ENCODE measurements at places on chromosomes 12 and 14.

DNA sequence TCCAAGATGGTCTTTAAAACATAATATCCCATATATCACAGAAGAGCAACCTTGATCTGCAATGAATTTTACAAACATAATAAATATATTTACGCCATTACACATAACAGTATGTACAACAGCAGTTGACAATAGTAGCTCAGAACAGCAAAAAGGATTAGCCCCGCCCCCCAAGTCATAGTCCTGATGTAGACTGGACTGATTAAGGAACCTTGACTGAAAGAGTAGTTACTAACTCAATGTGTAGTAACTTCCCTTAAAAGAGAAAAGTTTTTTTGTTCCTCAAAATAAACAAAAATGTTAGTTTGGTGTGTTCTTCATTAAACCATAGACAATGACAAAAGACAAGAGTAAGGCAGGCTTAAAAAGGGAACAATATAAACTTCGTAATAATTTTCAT is 44.5 kb downstream of the GTF2A1 start:
- peak; percentile 80 for DNase-seq

GRCh38 chr12:132505852-132506219 is 15.9 kb downstream of the FBRSL1 start:
- no peak for DNase-seq

- DNase-seq = no peak
These were observed 279.4 kb downstream of the CACNA1C start for GRCh38 chr12:2332236-2332635.

DNA sequence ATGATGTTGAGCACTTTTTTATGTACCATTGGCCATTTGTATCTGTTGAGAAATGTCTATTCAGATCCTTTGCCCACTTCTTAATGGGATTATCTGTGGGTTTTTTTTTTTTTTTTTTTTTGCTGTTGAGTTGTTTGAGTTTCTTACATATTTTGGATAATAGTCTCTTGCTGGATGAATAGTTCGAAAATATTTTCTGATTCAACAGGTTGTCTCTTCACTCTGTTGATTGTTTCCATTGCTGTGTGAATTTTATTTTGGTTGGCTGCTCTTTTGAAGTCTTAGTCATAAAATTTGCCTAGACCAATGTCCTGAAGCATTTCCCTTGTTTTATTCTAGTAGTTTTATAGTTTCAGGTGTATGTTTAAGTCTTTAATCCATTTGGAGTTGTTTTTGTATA is 64.5 kb downstream of the CAND1 start:
- no peak for DNase-seq

- DNase-seq = no peak
These were observed 14.2 kb downstream of the GLT1D1 start for GRCh38 chr12:128867466-128867865.

DNA sequence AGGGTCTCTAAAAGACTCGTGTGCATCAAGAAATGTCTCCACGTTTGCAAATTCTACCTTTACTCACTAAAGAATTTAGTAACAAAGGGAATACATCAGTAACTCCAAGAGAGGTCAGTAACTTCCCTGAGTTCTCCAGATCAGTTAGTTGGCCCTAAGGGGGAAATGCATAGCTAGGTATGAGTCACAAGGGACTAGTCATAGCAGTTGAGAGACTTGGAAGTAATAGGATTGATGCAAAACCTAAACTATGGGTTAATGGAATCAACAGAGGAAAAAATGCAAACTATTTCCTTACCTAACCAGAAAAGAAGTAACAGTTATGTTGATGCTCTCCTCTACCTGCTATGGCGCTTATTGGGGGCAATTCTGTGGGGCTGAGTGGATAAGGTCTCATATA is 148.8 kb upstream of the GARIN6 start:
- DNase-seq = no peak

DNA sequence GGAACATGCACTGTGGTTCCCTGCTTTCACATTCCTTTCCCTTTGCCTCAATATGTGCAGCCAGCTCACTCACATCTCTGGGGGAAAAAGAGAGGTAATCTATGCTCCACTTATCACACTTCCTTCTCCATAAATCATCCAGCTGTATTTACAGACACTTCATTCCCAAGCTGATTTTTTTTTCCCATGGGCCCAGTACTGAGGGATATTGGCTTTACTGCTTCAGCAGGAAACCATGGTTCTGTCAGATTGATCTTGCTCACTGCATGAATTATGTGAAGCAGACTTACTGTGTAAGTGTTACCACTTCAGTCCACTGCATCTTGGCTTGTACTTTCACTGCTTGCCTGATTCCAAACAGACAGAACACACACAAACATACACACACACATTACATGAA is 555.6 kb downstream of the CCER1 start:
- no peak for DNase-seq

DNA sequence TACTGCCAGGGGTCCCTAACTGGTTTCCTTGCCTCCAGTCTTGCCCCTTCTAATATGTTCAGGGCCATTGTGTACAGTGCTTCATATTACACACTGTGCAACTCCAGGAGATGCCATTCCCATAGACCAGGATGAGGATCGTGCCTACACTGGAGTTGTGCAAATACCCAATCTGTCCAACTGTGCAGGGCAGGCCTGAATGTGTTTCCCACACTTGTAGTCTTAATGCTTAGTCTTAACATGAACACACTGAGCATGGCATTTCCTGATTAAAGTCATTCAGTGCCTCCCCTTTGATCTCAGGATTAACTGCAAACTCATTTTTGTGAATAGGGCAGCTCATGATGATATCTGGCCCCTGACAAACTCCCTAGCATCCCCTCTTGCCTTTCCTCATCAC is 165.5 kb downstream of the TTC8 start:
- DNase-seq = no peak

DNA sequence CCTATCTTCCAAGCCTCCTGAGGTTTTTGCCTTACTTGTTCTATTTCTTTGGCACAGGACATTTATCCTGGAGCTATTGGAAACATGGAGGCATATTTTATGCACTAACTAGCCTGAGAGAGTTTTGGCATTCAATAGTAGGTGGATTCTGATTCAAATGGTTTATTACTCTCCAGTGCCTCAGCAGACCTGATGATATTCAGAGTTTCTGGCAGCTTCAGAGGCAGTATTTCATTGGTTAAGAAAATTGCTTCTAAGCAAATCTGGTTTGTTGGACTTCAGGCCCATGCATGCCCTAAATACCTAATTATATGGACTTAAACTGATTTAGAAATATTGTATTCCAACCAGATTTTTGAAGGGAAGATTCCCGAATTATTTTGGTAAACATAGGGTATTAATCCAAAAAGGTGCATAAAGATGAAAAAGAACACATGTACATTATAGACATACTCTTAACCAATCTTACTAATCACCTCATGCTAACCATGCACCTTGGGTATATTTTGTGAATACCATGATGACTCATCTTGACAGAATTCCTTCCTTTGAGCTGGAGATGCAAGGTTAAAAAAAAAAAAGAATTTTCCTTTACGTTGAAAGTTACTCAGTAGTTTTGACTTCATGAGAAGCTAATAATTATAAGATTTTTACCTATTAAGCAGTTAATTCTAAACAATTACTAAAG is 44.3 kb upstream of the KTN1 start:
- DNase-seq = no peak

GRCh38 chr12:126404293-126404881 is 1339.2 kb downstream of the AACS start:
- no peak for DNase-seq

DNA sequence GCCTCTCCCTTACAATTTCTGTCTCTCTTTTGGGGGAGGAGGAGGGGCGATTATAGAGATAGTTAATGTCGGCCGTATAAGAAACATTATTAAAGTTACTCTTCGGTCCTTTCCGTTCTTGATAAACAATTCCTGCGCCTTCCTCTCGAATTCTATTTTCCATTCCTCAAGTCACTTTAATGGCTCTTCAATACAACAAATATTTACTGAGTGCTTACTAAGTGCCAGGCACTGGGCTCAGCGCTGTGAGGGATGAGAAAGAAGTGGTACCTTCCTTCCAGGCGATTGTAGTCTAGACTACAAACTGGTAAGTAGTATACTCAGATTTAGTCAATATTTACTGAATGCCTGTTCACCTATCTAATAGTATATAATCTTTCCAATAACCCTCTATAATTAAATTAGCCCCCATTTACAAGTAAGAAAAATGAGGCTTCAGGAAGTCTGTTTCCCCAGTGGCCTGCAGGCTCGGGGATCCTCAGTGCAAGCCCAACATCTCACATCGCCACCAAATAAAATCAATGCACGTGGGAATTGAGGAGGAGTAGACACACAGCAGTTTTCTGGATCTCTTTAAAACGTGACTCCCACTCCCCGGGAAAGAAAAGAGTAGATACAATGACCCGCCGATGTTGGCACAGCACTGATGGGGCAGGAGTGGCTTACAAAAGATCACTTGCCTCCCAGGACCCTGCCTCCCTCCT is 589 bp upstream of the ZNF219 start:
- no peak for DNase-seq

- DNase-seq = no peak
These were observed 13.2 kb downstream of the PGF start for GRCh38 chr14:74942181-74942580.

GRCh38 chr12:63919756-63920155 is 75.3 kb downstream of the SRGAP1 start:
- no peak for DNase-seq

DNA sequence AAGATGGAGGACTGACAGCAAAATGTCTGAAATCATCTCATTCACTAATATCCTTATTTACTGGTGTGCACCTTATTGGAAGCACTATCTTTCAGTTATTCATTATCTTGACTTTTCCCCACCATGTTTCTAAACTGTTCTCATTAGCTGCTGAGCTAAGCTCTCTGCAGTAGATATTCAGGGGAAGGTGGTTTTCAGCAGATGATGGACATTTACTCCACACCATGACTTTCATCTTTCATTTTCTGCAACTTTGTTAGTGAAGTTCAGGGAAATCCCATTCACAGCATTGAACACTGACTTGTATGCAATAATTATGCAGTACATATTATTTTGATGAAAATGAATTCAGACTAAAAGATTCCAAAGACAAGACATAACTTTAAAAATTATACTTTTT is 373.6 kb upstream of the FLRT2 start:
- no peak for DNase-seq

DNA sequence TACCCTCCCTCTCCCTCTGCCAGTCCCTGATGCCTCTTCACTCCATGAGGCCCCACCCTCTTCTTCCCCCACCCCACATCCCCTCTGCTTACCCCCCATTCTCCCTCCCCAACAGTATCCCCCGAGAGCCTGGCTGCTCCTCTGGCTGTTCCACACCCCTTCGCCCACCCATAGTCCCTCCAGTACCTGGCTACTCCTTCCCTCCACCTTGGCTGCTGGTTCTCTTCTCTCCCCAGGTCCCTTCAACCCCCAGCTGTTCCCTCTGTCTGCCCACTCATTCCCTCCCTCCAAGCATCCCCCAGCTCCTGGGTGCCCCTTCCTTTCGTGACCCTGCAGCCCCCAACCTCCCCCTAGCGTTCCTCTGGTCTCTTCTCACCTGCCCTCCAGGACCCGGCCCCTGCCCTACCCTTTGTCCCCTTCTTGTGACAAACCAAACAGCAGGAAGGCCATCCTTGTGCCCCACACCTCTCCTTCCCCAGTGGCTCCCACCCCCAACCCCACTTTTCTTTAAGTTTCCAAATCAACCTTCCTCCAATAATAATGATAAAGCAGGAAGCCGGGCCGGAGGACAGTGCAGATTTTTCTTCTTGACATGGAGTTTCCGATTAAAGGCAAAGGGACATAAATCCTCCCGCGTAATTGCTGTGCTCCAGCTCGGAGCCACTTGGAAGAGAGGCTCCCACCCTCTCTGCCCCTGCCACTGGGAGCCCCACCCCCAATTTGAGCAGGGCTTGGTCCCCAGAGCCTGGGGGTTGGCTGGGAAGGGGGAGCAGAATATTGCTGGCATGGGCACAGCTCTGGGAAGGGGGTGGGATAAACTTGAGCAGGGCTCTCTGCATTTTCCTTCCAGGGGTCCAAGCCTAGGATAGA is 40.0 kb downstream of the SMUG1 start:
- no peak for DNase-seq

GRCh38 chr14:94917041-94917600 is 147.2 kb upstream of the GSC start:
- DNase-seq = no peak

- DNase-seq = no peak
These were observed 9.3 kb downstream of the DHRS2 start for GRCh38 chr14:23645504-23645811.

DNA sequence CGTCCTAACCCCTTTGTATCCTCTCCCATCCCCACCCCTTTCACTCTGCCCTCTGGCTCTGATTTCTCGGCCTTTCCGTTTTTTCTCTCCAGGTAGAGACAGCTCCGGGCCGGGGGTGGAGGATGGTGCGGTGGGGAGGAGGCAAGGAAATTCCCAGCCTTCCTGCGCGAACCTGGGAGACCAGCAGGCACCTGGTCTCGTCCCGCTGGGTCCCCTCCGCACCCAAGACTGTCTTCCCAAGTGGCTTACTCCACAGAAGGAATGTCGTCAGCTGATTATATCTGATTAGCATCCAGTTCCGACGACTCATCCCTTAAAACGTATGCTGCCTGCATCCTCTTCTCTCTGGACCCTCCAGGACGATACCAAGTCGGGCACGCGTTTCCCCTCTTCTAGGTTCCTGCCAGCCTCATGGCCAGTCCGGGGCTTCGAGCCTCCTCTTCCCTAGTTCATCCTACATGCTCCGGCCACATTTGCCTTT is 42.2 kb upstream of the CAPRIN2 start:
- DNase-seq = no peak

DNA sequence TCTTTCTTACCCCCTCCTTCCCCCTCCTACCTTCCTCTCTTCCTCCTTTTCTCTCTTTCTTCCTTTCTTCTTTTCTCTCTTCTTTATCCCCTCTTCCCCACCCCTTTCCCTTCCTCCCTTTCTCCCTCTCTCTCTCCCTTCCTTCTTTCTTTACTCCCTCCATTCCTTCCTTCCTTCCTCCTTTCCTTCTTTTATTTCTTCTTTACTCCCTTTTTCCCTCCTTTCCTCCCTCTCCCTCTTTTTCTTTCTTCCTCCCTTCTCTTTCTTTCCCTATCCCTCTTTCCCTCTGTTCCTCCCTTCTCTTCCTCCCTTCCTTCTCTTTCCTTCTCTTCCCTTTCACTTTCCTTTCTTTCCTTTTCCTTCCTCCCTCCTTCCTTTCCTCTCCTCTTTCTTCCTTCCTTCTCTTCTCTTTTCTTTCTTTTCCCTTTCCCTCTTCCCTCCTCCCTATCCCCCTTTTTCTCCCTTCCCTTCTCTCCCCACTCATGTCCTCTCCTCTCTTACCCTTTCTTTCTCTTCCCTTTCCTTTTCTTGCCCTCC is 302.3 kb upstream of the TBX3 start:
- no peak for DNase-seq

- peak; percentile 90 for DNase-seq
These were observed 188.7 kb downstream of the KITLG start for GRCh38 chr12:88391556-88391955.

GRCh38 chr12:46365951-46366379 is 6.6 kb downstream of the SLC38A2 start:
- peak; percentile 3 for DNase-seq

DNA sequence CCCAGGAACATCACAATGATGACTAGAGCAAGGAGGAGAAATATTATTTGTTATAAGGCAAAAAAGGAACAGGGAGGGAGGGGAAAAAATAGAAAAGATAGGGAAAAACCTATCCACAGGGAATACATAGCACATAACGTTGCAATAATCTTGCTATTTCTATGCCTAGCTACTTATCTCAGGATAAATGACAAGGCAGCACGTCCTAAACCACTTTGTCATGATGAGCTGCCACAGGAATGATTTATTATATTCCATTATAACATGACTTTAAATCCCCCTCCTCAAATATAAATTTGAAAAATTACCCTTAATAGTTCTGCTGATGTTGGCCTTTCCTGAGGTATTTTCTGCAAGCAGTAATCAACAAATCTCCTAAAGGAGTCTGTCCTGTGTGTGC is 76.7 kb downstream of the PEBP1 start:
- DNase-seq = no peak

- DNase-seq = no peak
These were observed 39.4 kb downstream of the FAM222A start for GRCh38 chr12:109753054-109753401.
